KBM-7 (cell line): ENCODE measurements at places on chromosomes 1 and 21.

GRCh38 chr1:192546596-192547190, 28.9 kb upstream of the RGS1 start:
- no peak for DNase-seq

DNA sequence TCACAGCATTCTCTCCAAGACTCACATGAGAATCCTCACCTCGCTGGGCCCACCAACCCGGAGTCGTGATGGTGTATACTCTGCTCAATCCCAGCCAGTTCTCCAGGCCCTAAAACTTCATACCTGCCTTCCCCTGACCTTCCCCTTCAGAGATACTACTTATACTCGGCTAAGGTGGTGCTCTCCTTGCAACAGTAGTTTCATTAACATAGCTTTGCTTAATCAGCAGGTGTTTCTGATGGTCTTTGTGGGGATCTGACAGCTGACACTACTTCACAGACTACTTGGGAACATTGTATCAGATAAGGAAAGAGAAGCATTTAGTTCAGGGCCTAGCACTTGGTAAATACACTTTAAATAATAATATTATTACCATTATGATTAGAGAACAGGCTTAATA, 301.5 kb upstream of the DAB1 start:
- DNase-seq = no peak

GRCh38 chr1:205527931-205528330, 23.5 kb downstream of the CDK18 start:
- DNase-seq = no peak

GRCh38 chr21:35321322-35322200, 272.5 kb upstream of the RUNX1 start:
- no peak for DNase-seq

DNA sequence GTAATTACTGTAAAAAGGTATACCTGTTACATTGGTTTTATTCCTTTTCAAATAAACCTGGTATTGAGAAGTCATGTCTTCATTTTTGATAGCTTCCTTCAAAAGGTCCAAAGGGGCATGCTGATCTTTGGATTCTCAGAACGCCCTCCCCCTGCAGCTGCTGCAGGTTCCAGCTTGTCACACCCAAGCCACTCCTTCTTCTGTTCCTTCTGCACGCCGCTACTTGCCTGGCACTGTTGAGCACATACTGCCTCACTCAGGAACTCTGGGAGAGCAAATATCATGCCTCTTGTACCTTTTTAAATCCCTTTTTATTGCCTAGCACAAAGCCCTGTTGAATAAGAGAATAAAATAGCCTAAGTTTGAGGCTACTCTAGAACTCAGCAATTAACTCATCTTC, 136.9 kb downstream of the BARHL2 start:
- DNase-seq = no peak
